ENCODE measurements at places on chromosomes 6 and 20. TPM values are rescaled to one million over a fixed set of nuclear protein-coding genes. Genes with fewer than 3 reads are reported as not detected.

DNA sequence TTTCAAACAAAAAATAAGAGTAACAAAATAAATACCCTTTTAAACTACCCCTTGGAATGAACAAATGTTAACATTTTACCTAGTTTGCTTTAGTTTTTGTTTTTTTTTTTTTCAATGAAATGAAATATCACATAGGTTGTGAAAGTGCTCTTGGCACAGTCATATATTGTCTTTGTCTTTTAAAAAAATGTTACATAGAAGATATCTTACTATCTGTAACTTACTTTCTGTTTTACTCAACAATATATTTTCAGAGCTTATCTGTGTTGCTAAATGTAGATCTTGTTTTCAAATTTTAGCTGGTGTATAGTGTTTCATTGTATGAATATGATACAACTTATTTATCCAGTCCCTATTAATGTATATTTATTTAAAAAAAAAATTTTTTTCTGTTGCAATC, 8.6 kb downstream of the CEP57L1 start:
- DNase-seq = peak; percentile 12

DNA sequence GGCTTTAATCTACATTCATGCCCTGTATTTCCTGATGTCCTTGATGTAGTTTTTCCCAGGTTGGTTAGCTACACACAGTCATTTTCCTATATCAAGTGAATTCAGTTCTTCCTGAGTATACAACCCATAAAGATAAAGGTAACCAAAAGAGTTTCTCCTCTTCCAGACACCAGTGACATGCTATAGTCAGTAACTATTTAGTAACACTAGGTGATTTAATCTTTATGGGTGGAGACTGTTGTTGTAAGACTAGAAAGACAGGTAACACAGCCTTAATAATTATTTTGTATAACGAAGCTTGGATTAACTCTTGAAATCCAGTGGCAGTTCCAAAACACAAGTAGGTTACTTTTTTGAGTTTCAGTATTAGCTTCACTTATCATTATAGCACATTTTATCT, 17.6 kb downstream of the MCUR1 start:
- no peak for DNase-seq

DNA sequence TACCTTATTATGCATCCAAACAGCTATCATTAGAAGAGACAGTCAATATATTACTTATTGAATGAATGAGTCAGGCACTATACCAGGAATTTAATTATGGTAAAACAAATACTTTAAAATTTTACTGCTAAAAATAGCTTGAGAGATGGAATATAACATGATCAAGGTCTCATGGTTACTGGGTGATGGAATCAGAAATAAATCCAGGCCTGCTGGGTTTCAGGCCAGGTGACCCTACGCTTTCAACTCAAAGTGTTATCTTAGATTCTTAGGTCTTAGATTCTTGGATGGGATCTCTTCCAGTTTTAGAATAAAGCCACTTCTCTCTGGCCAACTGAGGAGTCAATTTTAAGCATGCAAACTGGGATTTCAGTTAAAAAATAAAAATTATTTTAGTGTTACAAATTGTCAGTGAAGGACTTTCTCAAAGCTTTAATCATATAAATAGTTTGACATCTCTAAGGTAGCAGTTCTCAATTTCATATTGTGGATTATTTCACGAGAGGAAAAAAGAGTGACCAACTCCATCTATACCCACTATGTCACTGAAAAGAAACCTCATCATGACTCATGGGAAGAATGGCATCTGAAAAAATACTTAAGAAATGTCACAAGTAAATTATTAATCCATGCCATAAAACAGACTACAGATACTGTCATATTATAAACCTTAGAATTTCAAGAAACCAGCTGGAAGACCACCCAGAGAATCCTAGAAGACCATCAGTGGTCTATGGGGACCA, 283.4 kb upstream of the RUNX2 start:
- DNase-seq = no peak

GRCh38 chr6:158816329-158816728, 2.8 kb downstream of the EZR start:
- DNase-seq = no peak

GRCh38 chr20:10469056-10469455, 34.0 kb downstream of the SLX4IP start:
- no peak for DNase-seq

- DNase-seq = no peak
Observed at GRCh38 chr6:139368661-139369060, 5.8 kb downstream of the CITED2 start.

The TCP11 gene
- polyA plus RNA-seq = not detected

DNA sequence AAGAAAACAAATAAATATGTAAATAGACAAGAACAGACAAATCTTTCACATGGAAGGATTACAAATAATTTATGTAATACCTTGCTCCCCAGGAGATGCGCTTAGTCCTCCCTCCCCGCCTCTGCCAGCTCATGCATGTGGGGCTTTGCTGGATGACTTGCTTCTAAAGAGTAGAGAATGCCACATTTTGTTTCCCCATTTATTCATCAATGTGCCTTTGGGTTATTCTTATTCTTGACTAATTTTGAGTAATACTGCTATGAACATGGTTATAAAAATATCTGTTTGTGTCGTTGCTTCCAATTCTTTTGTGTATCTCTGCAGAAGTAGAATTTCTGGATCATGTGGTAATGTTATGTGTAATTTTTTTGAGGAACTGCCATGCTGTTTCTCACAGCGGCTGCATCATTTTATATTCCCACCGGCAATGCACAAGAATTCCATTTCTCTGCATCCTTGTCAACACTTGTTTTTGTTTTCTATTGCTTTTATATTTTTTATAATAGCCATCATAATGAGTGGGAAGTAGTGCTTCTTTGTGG, 23.8 kb upstream of the DUSP22 start:
- no peak for DNase-seq

DNA sequence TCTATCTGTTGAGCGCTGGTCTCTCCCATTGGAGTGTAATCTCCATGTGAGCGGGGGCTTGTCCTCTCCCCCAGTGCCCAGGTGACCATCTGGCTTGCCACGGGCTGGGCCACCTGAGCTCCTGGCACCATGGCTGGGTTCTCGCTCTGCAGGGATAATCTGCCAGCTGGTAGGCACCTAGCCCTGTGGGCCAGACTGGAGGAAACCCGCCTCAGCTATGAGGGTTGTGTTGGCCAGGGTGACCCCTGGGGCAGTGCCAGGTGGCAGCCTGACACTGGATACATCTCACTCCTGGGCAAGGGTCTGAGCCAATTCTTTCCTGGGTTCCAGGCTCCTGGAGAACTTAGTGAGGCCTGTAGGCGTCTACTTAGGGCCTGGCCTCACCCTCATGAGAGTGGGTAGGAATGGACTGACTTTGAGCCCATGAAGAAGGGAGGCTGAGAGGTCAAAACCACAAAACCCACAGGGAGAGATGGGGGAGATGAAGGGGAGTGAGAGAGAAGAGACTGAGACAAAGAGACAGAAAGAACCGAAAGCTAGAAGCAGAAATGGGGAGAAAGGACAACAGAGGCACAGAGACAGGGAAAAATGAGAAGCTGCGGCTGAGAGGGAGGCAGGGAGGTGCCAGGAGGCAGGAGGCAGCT, 5.8 kb upstream of the SLC52A3 start:
- DNase-seq = no peak

The ARG1 gene
- not detected for polyA plus RNA-seq

GRCh38 chr6:47321577-47321976, 11.9 kb upstream of the TNFRSF21 start:
- peak; percentile 38 for DNase-seq

GRCh38 chr6:151475653-151476523, 17.9 kb upstream of the CCDC170 start:
- DNase-seq = peak; percentile 66

Data from cardiac muscle cell (in vitro differentiated cells and primary cell).